ENCODE measurements at places on chromosomes 6 and 20.

DNA sequence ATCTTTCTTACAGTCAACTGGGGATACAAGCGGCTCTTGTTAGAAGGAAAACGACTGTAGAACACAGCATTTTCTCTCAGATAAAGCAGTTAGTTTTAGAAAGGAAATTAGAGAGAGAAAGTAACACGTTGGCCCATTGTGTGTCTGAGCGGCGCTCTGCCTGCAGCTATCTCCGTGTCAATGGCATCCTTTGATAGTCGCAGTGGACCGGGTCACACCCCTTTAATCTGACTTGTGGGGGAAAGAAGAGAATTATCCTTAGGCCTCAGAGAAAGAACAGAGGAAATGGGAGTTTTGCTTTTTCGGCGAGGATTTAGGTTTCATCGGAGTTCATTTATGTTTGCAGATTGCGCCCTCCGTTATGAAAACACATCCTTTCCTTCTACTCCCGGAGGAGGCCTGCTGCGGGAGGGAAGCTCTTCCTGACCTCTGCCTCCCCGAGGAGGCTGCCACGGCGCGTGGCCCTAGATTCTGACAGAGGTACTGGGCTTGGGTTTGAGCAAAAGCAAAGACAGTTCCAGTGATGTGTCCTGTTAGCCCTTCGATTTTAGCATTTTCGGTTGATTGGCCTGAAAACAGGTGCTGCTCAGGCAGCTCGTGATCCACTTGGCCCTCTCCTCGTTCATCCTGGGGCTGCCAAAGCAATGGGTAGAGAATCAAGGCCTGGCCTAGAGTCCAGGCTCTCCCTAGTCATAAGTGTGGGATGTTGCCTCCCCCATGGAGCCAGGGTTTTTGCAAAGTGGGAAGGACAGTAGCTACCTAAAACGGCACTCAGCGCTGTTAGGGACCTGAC is 74.9 kb downstream of the ZDHHC14 start:
- DNase-seq: no peak

DNA sequence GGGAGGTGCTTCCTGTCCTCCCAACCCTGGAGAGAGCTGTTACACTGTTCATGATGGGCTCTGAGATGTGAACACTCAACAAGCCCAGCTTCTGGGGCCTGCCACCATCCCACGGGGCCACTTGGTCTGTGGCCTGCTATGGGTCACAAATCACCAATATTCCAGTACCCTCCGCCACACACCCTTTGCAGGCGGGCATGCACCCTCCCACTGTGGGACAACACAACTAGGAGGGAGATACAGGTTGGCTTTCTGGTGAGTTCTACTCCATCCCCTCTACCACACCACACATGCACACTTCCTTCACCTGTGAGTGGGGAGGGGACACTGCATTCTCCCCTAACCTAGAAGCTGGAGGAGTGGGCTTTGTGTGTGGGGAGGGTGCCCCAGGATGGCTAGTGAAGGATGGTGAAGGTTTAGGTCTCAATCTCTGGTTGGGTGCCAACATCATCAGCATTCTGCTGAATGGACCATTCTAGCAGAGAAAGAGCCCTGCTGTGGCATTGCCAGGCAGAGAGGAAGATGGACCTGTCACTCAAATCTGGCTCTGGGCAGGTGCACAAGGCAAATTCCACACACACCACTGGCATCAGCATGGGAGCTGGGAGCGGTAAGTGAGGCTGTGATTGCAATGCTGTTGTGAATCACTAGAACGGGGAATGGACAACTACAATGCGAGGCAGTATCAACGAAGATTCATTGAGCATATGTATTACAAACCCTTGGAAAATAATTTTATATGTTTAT is 175.1 kb downstream of the THBS2 start:
- DNase-seq: no peak

GRCh38 chr20:3082955-3083952 is 1.3 kb downstream of the AVP start:
- no peak for DNase-seq

DNA sequence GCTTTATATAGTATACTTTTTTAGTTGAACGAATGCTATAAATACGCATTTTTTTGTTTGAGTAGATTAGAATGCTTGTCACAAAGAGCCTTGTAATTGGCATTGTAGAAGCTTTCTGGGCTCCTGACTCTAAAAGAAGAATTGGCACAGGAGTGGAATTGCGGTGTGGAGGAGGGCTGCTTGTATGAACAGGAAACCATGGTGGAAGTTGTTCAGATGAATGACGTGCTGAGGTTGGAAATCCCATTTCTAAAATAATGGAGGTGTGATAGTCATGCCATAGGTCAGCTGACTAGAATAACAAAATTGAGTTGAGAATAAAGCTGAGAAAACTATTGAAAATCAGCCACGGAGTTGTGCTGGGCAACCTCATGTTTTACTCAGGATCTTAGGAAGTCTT is 174.9 kb downstream of the QKI start:
- DNase-seq: no peak

- DNase-seq: no peak
These were observed 27.8 kb downstream of the PM20D2 start for GRCh38 chr6:89173634-89174033.

DNA sequence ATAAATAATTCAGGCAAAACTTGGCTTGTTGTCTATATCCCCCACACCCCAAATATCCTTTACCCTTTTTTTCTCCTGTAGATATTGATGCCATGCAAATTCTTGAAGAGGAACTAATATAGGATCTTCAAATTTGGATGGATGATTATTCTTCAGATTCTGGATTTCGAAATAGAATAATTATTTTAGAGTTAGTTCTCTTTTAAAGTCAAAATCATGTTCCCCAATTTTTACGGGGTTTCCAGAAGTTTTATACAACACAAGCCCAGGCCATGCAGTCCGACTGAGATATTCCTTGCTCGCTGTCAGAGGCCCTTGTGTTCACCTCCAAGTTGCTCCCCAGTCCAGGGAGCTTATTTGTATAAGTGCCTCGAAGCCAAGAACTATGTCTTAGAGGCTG is 4.4 kb downstream of the PPIL6 start:
- no peak for DNase-seq

Measured in caudate nucleus (tissue), 63 donors.